ENCODE measurements at places on chromosomes 7 and 10.

DNA sequence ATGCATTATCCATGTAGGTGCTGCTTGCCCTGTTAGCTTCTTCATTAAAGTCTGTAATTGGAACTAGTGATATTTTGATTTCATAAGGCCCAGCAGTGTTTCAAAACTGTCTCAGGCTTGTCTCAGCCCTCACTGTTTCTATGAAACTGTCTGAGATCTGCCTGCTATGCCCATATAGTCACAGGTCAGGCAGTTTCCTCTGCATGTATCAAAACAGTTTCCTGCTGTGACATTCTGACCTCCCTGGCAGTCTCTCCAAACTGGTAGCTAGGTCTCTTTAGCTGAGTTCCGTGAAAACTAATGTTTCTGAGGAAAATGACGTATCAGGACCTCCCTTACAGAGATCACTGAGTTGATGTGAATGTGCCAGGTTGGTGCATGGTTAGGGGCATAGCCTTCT, 18.9 kb upstream of the SEMA3D start:
- no peak for DNase-seq

- DNase-seq: no peak
Observed at GRCh38 chr10:50988792-50989191, 85.5 kb upstream of the PRKG1 start.

DNA sequence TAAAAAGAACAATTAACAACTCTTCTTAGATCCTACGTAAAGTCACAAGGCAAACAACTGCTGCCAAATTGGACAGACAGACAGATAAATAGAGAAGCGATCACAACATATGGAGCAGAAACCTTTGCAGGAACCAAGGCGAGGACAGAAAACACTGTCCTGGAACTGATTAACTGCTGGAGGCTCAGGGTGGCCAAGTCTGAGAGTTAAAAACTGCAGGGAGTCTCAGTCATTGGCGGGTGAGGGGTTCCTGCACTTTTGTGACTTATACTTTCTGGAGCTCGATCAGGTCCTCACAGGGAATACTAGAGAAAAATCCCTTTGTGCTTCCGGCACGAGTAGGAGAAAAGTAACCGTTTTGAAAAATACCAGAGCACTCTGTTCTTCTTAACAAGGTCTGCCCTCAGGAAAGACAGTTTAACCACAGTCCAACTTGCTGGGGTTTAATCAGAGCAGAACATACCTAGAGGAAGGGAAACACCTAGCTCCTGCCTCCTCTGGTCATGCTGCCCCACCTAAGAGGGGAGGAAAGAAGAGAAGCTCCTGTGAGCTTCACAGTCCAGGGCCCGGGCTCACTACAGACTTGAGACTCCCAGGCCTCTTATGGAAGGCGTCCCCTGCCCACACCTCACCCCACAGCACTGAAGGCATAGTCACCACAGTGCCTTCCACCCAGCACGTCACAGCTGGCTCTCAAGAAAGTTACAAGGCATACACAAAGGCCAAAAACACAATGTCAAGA, 74.9 kb downstream of the LARP4B start:
- no peak for DNase-seq

GRCh38 chr7:19116121-19117090, 1.0 kb downstream of the TWIST1 start:
- no peak for DNase-seq

DNA sequence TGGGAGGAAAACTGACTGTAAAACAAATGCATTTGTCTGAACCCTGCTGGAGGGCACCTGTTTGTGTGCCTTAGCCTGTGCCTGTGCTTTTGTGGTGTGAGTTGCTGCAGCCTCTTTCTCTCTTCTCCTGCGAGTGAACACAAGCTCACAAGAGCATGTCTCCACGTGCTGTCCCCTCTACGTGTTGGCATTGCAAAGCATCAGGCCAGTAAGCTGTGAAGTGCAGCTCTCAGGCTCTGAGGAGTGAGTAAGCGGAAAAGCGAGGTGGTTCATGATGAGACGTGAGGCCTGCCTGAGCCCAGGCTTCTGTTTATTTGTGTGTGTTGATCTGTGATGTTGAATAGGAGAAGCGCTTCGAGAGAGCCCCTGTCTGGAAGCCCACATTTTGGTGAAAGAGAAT, 85.6 kb upstream of the PDCD4 start:
- DNase-seq: no peak

- DNase-seq: no peak
Observed at GRCh38 chr7:98395481-98395880, 5.4 kb downstream of the BAIAP2L1 start.

GRCh38 chr7:499853-500485, 19.7 kb downstream of the PDGFA start:
- no peak for DNase-seq

- no peak for DNase-seq
Observed at GRCh38 chr7:51186531-51186930, 130.1 kb downstream of the COBL start.

DNA sequence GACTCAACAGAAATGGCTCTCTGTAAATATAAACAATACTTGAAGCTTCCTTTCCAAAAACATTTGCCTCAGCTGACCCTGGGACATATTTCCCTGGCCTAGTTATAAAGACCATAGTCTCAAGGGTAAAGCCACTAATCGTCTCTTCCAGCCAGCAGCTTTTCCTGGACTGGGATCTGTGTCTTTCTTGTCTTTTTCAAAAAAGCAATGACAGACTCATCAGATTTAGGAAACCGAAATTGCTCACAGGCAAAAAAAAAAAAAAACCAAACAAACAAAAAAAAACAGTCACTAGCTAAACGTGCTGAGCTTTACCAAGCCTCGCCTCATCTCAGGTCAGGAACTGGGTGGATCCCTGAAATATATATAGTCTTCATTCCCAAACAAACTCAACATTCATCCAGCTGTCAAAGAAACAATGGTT, 23.5 kb downstream of the STN1 start:
- DNase-seq: no peak

DNA sequence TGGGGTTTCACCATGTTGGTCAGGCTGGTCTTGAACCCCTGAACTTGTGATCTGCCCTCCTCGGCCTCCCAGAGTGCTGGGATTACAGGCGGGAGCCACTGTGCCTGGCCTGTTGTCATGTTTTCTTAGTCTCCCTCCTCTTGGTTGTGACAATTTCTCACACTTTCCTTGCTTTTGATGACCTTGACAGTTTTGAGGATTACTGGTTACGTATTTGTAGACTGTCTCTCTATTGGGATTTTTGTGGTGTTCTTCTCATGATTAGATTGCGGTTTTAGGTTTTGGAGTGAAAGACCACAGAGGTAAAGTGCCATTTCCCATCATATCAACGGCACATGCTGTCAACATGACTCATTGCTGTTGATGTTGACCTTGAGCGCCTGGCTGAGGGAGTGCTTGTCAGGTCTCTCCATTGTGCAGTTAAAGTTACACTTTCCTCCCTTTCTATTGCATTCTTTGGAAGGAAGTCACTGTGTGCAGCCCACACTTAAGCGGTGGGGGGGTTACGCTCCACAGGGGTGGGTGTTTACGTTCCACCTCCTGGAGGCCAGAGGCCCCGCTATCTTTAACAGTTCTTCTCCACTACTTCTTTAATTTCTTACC, 10.8 kb downstream of the NEURL1 start:
- DNase-seq: no peak

DNA sequence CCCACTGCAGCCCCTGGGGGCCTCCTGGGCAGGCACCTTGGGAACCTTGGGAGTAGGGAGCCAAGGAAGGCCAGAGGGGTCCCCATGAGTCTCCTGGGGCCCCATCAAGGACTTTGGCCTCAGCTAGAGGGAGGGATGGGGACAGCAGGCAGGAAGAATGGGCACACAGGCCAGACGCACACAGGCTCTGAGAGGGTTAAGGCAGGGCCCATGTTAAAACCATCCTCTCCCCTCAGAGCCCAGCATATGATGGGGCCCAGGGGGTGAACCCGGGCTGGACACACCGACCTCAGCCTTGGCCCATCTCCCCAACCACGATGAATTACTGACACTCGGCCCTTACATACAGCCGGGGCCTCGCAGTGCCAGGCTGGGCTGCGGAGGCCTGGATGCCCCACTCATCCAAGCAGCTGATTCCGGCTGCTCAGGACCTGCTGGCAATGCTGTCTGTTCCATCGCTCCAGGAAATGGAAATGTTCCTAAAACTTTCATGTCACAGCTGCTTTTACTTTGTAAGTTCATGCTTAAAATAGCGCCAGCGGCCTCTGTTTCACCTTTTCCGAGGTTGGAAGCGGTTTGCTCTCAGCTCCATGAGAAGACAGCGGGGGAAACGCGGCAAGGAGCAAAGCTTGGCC, 17.3 kb upstream of the INPP5A start:
- DNase-seq: no peak

DNA sequence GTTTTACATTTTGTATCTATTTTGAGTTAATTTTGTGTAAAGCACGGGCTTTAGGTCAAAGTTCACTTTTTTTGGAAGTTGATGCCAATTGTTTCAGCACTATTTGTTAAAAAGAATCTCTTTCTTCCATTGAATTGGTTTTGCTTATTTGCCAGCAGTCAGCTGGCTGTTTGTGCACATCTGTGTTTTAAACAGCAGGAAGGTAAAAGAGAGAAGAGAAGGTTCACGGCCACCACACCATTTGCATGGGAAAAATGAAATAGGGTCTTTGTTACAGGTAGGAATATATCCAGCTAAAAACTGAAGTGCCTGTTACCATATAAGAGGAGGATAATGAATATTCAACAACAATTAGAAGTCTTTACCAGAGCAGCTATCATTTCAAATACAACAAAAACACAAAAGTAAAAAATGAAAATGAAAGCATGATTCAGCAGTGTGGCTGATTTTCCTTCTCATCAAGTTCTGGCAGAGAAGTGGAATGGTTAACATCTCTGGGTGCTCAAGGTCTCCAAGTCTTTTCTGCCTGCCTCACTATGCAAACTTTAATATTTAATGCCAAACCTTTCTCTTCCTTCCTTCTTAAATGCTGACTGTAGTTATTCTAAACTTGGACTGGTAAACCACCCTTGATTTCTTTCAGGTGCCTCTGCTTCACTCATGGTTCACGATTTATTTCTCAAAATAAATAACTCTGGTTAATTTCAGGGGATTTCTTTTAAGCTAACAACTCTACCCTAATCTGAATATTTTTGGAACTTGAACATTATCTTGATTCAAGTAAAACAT, 841.5 kb downstream of the GRM8 start:
- no peak for DNase-seq

DNA sequence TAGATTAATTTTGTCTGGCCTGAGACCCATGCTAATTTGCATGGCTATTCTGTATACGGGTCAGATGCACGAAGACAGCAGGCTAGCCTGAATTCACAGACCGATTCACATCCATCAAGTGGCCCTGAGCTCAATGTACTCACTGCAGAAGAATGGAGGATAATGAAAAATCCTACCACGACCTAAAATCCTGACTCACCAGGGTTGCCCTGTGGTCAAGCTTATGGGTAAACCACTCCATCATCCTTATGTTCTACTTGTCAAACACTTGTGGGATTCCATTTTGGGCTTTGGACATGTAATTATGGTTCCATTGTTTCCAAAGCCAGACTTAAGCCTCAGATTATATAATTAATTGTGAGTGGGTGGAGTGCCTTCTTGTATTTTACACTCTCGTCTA, 110.4 kb upstream of the ZNF438 start:
- no peak for DNase-seq

- no peak for DNase-seq
Observed at GRCh38 chr10:72637398-72637857, 11.5 kb upstream of the MICU1 start.

DNA sequence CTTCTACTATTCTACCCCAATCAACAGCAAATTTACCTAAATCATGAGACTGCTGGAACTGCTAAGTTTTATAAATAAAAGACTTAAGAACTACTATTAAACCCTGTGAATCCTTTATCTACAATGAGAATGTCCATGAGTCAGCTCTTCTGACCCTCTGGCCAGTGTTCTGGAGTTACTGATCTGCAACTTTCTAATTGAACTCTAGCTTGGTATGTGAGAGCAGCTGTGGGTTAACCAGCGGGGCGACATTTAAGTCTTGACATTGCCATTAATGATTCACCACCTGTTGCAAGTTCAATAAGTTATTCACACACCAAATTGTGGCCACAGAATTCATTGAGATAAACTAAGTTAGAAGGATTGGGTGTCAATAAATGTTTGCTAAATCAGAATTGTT, 359.8 kb downstream of the PCDH15 start:
- no peak for DNase-seq

DNA sequence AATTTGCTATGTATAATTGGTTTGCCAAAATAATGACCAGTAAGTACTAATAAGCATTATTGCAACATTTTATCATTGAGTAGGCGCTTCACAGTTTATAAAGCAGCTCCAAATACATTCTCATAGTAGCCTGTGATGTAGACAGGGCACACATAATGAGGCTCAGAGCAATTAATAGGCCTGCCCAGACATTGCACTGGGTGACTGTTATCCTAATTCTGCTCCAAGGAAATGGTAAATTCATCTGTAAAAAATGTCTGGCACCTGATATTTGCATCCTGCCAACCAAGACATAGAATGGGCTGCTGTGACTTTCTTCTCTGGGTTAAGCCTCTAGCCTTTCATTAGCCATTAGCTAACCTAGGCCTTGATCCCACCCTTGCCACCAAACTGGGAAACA, 97.6 kb downstream of the SEM1 start:
- no peak for DNase-seq
